ENCODE measurements at places on chromosomes 4 and X.

DNA sequence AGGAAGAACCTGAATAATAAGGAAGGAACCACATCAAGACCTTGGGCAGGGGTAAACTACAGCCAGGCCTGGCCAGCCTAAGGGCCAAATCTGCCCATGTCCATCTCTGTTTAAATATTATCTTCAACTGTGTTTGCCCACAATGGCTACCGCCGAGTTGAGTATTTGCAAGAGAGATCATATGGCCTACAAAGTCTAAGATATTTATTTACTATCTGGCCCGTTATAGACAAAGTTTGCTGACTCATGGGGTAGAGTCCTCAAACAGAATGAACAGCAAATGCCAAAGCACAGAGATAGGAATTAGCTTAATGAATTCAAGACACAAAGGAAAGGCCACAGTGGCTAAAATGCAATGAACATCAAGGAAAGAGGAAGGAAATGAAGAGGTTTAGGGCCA lies 44.8 kb downstream of the RPS6KA3 start:
- DNase-seq: no peak

- no peak for DNase-seq
Measured at GRCh38 chr4:2127609-2128332, 68.6 kb downstream of the NAT8L start.

DNA sequence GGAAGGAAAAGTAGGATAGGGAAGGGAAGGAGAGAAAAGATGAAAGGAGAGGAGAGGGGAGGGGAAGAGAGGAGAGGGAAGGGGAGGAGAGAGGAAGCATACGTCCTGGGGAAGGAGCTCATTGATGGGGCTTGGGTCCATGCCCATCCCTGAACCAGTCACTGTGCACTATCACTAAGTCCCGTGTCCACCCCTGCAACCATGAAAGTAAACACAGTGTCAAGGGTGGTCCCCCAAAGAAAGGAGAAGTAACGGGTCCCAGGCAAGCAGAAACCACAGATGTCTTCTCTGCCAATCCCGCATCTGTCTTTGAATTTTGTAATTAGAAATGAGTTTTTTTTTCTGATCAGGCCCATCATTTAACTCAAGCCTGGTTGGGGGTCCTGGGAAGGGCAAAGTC lies 55.2 kb downstream of the LGI2 start:
- DNase-seq: no peak

DNA sequence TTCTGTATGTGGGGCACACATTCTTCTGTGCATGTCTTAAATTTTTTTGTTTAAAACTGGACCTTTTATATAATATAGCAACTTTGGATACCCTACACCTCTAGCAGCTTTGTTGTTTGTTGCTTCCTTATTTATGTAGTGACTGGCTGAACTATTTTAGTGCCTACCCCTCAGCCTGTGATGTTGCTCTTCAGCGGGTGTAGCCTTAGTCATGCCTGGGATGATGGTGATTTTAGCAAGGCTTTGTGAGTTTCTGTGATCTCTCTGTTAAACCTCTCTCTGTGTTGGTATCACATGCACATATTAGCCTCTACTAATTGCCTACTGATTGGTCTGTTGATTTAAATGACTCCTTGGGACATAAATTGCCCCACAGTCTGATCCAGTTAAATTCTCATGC lies 22.8 kb downstream of the USP9X start:
- DNase-seq: no peak

Measured in RPMI8226 (cell line).